Natural killer cell (primary cell): ENCODE measurements at places on chromosomes 7 and 10. TPM values are rescaled to one million over a fixed set of nuclear protein-coding genes. Genes with fewer than 3 reads are reported as not detected.

Gene ACTL6B
- total RNA-seq, result not detected

Gene RBP3
- total RNA-seq, result not detected

Gene NXPH1
- total RNA-seq, result not detected

Gene PIK3CG
- total RNA-seq, result 64.9 TPM

Gene ST8SIA6
- 19.7 TPM for total RNA-seq

Gene EPHA1
- total RNA-seq, result 1.0 TPM

Gene ITPRID1
- total RNA-seq, result not detected

Gene MEIG1
- not detected for total RNA-seq

Gene SHTN1
- total RNA-seq, result 1.4 TPM

Gene STEAP1B
- total RNA-seq, result not detected

Gene FBXL13
- 0.70 TPM for total RNA-seq

Gene CALCR
- not detected for total RNA-seq

Gene TMEM236
- total RNA-seq, result 0.16 TPM

Gene THNSL1
- total RNA-seq, result 1.2 TPM

Gene XRCC2
- 1.0 TPM for total RNA-seq

Gene TSPAN12
- not detected for total RNA-seq

Gene PSD
- total RNA-seq, result 2.4 TPM

Gene LCOR
- 87.7 TPM for total RNA-seq
